ENCODE measurements at places on chromosomes 2 and 18.

- DNase-seq: no peak
Observed at GRCh38 chr2:225632351-225632750, 232.8 kb downstream of the NYAP2 start.

DNA sequence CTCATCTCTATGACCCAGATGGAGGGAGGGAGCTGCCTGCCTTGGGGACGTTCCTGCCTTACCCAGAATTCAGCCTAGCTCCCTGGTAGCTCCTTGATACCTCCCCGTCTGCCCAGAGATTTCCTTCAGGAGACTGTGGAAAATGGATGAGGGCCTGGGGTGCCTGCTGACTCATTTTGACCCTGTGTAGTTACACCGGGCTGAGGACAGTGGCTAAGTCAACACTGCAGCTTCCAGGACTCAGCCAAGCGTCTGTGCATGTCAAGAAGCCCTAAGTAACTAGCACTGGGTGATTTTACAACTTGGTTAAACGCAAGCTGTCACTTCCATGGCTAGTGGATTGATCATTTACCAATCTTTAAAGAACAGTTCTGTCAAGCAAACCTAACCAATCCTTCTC is 23.3 kb upstream of the EPAS1 start:
- DNase-seq: no peak

GRCh38 chr2:150127346-150127990 is 360.0 kb downstream of the RND3 start:
- no peak for DNase-seq

DNA sequence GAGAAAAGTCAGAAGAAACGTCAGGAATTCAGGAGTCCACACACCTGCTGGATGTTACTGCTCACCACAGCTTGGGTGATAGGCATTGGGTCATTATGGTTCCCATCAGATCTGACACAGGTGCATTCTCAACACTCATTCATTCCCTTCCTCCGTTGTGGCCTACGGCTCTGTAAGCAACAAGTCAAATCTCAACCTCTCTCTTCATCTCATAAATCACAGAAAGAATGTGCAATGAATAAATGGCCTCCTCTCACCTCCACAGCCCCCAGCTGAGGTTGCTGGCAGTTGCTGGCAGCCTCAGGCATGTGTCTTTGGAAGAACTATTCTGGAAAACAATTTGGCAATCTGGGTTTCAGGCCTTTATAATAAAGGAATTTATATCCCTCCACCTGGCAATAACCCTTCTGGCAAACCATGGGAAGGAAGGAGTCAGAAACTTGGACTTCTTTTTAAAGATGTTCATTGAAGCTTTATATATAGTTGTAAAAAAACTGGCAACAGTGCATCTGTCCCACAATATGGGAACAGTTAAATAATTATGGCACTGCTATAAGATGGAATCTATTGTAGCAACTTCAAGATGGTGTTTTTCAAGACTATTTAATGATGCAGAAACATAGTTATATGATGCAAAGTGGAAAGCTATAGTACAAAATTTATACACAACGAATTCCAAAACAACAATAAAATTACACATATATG is 175.4 kb downstream of the ANAPC1 start:
- no peak for DNase-seq

DNA sequence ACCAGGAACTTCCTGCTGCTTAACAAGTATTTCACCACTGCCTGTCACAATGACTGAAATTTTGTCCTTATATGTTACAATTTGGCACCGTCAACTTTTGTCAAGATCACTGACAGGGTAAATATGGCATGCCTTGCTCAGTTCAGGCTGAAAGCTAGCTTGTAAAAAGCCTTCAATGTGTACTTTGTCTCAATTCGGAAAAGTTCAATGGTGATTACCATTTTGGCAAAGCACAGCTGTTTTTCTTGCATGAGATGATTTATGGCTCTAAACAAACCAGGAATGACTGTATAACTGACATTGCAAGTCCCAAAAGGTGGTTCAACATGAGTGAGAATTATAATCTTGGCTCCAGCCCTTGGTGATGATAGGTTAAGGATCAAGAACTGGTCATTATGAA is 1255.2 kb downstream of the CNTNAP5 start:
- DNase-seq: no peak

GRCh38 chr2:225100269-225100668 is 58.0 kb upstream of the DOCK10 start:
- no peak for DNase-seq

DNA sequence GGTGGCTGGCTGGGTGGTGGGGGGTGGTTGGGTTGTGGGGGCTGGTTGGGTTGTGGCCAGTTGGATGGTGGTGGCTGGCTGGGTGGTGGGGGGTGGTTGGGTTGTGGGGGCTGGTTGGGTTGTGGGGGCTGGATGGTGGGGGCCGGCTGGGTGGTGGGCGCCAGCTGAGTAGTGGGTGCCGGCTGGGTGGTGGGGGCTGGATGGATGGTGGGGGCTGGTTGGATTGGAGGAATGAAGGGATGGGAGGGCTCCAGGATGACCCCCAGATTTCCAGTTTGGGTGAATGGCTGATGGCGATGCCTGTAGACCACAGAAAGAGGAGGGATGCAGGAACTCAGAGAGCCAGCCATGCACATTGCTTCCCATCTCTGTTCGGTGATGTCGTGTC is 26.8 kb upstream of the GPR17 start:
- no peak for DNase-seq

- no peak for DNase-seq
Observed at GRCh38 chr2:191835539-191836350, 11.1 kb downstream of the CAVIN2 start.

GRCh38 chr2:110852541-110853263 is 120.3 kb downstream of the ACOXL start:
- no peak for DNase-seq

- DNase-seq: no peak
Observed at GRCh38 chr2:197673606-197674005, 1.8 kb downstream of the RFTN2 start.

Data from NCI-H1092 (cell line).